Forelimb muscle (tissue), 1 donor: ENCODE measurements at places on chromosomes 16 and 17. TPM values are rescaled to one million over a fixed set of nuclear protein-coding genes. Genes with fewer than 3 reads are reported as not detected.

- no peak for DNase-seq
Measured at GRCh38 chr17:33933576-33933975, 321.5 kb upstream of the CCL2 start.

DNA sequence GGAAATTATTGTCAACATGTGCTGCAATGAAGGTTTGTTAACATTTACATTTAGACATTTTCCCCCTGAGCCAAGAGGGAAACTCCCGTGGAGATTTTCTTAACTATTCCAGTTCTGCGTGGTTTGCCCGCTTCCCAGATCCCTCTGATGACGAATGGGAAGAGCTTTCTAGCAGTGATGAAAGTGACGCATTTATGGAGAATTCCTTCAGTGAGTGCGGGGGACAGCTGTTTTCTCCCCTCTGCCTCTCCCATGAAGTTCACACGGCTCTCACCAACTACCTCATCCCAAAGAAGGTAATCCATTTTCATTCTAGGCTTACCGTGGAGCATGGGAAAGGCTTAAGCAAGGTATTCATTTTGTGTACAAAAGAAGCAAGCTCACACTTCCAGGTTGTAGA is 18.2 kb downstream of the HEATR3 start:
- no peak for DNase-seq

The CHAD gene
- polyA plus RNA-seq = 4.0 TPM

The PRSS33 gene
- polyA plus RNA-seq = not detected

The ZNF469 gene
- 4.9 TPM for polyA plus RNA-seq

GRCh38 chr17:78113804-78114785 is 14.5 kb downstream of the TMC6 start:
- no peak for DNase-seq

The FSCN2 gene
- 3.7 TPM for polyA plus RNA-seq

The C16orf96 gene
- 0.73 TPM for polyA plus RNA-seq

DNA sequence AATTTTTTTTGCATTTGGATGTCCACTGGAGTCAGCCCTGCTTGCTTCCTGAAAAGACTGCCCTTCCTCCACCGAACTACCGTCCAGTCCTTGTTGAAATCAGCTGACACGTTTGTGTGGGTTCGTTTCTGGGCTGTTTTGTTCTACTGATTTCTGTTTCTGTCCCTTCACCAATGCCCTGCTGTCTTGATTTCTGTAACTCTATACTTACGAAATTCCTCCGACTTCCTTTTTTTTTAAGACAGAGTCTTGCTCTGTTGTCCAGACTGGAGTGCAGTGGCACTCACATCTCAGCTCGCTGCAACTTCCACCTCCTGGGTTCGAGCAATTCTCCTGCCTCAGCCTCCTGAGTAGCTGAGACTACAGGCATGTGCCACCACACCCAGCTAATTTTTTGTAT is 8.4 kb upstream of the GAA start:
- no peak for DNase-seq

- DNase-seq = no peak
Measured at GRCh38 chr16:27769561-27770255, 219.8 kb downstream of the KATNIP start.

DNA sequence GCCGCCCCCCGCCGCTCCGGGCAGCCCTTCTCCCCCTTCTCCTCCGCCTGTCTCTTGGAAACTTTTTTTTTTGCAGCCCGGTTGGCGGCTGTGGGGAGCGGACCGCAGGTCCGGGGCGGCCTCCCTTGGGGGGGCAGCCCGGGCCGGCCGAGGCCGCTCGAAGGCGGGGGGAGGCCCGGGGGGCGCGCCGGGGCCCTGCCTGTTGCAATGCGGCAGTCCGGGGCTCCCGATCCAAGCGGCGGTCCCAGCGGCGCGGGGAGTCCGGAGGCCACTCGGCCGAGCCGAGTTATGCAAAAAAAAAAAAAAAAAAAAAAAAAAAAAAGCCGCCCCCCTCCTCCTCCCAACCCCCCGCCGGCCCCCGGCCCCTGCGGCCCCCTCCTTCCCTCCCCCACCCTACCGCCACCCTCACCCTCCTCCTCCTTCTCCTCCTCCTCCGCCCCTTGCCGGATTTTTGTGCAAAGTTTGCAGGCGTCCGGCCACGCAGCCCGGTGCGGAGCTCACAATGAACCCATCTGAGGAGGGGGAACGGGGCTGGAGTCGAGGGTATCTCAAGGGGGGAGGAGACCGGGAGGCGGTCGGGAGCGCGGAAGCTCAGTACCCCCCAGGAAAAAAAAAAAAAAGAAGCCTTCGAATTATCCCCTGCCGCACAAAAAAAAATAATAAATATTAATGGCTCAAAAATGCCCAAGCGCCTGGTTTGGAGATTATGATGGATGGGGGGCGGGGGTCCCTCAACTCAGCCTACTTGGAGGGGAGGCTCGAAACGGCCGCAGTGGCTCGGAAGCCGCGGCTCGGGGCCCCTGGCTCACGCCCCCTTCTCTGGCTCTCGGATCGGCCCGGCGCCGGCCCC is at the start of gene ZNF423:
Gene ZNF423, minus strand, starts transcription at position 291 of the 850 bp plus-strand sequence. CDS start 338 bp downstream, outside the sequence.
- no peak for DNase-seq

DNA sequence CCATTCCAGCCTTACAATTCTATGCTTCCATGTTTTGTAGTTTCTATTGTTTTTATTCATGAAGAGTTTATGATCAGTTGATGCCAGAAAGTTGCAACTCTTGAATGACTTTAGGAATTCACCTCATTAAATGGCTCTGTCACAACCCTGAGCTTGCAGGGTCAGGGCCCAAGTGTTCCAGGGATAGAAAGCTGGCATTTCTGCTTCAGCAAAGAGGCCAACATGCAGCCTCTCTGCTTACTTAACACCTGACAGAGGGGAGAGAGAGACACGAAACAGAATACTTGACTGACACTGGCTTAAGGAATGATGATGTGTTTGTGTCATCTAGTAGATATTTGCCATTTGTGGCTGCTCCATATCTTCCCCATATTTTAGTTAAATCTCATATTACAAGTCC is 328.1 kb downstream of the CA10 start:
- DNase-seq = no peak
